H54 (cell line): ENCODE measurements at places on chromosomes 11 and 22.

DNA sequence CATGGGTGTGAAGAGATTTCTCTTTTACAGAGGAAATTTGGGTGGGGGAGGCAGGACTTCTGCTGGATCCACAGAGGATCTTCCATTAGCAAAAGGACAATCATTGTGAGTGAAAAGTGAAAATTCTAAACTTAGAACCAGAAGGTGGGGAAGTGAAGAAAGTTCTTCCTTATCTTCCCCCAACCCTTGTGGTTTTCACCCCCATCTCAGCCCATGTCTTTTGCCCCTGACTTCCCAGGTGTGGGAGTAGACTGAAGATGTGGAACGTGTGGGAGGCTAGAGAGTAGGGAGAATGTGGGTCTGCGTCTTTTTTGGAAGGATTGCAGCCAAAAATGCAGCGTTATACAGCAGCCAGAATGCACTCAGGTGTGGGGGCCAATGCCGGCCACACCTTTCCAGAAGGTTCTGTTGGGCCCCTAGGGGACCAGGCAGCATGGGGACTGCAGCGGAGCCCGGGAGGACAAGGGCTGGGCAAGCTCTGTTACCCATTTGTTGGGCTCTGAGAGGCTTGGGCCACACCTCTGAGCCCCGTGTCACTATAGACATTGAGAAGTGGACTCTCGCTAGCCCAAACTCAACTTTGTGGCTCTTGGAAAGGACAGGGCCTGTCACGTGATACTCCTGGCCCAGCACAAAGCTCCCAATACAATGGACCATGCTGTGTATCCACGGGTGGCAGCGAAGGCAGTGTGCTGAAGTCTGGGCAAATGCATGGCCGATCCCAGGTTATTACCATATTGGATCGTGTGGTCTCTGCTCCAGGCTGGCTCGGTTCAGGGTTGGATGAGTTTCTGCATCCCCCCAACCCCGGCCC is 32.8 kb upstream of the LINC01488 start:
- no peak for DNase-seq

DNA sequence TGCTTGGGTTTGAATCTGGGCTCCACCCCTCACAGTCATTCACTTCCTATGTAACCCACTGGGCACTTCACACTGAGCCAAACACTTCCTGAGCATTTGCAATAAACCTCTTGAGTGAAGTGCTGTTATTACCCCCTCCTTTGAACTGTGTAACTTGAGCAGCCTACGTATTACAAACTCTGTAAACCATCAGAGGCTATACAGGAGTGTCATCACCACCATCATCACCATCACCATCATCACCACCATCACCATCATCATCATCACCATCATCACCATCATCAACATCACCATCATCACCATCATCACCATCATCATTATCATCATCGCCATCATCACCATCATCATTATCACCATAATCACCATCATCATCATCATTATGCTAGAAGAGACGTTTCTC is 18.4 kb downstream of the RTL6 start:
- DNase-seq: no peak

GRCh38 chr11:30125456-30125855 is 105.4 kb upstream of the FSHB start:
- DNase-seq: no peak

- no peak for DNase-seq
Measured at GRCh38 chr11:46281371-46281831, 3.9 kb downstream of the CREB3L1 start.

DNA sequence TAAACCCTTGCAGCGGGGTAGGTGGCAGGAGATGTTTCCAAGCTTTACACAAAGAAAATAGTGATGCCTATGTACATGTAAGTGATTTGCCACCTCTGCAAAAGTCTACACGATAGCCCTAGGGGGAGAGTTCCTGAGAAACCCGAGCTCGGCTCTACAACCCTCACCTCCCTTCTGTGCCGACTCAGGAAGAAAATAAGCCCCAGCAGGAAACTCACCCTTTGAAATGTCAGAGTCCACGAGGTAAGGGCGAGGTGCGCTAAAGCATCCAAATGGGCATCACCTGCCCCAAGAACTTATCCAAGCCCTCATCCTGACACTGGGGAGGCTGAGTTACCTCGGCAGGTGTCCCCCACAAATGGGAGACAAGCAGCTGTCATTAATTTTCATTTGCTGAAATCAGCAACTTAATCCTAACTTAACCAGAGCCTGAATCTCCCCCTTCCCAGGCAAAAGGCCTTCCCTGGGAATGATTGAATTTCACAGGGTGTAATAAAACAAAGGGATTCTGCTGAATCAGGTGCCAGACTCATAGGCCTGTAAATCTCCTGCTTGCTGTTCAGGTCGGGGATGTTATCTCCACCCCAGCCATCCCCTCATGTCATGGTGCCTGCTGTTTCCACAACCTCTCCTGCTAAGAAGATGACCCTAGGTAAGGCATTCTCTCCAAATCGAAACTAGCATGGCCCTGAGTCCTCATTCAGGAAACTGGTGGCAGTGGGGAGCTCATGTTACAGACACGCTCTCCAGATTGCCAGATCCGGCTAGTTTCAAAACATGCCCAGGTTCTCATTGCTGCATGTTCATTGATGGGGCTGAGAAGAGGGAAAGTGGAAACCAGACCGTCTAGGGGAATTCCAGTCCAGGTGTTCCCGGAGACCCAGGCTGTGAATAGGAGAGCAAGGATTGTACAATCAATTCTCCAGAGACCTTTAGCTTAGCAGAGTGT is 105.3 kb upstream of the KIRREL3 start:
- DNase-seq: peak; percentile 7

- DNase-seq: no peak
Measured at GRCh38 chr22:24707470-24707801, 67.1 kb downstream of the PIWIL3 start.

GRCh38 chr11:115672999-115673411 is 168.8 kb upstream of the CADM1 start:
- no peak for DNase-seq
